Activated naive CD8-positive, alpha-beta T cell treated with anti-CD3 and anti-CD28 coated beads, Interleukin-2, amount 50 U/mL, for 24 hours (primary cell): ENCODE measurements at places on chromosomes 4 and X.

DNA sequence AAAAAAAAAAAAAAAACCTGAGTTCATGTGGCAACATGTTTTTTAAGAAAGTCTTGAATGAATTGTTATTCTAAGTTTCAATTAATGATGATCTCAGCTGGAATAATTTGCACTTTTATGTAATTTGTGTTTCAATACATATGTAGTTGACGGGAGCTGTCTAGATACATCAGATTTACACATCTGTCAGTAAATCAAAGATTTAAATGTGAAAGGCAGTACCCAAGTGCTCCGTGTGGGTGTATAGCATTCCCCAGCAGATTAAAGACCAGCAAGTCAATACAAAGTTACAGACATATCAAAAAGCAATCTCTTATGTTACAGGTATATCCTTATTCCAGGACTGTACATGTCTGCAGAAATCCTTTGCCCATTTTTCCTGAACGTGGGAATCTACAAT lies 35.2 kb downstream of the SYNPO2 start:
- DNase-seq: no peak

GRCh38 chr4:103719830-103720207 lies at the start of gene TACR3:
Gene TACR3, minus strand, starts transcription at chr4:103719985. Its CDS starts 310 bp downstream, at chr4:103719675.
- no peak for DNase-seq

DNA sequence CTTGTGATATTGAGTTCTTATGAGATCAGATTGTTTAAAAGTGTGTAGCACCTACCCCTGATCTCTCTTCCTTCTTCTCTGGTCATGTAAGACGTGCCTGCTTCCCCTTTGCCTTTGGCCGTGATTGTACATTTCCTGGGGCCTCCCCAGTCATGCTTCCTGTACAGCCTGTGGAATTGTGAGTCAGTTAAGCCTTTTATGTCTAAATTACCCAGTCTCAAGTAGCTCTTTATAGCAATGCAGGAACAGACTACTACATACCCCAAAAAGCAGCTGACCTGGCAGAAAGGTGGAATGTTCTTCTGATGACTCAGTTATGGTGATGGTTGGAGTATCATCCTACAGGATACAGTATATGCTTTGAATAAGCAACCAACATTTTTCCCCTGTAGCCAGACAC lies 11.4 kb upstream of the MCUB start:
- DNase-seq: no peak

DNA sequence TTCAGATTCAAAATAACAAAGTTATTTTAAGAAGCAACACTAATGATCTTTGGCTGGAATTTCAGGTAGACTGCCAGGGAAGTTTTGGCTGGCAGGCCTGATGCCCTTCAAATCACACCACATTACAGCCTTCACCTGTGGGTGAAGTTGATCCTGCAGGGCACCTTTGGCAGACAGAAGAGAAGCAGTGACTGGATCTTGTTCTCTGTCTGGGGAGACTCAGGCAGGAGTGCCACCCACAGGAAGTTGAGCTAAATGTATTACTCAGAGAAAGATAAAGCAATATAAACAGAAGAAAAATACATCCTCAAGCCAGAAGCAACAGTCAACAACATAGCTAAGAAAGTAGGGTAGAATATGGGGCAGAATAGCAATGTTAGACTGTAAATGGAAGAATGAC lies 12.8 kb upstream of the CFAP299 start:
- no peak for DNase-seq

GRCh38 chr4:112589206-112589605 lies 47.5 kb downstream of the ZGRF1 start:
- DNase-seq: no peak

DNA sequence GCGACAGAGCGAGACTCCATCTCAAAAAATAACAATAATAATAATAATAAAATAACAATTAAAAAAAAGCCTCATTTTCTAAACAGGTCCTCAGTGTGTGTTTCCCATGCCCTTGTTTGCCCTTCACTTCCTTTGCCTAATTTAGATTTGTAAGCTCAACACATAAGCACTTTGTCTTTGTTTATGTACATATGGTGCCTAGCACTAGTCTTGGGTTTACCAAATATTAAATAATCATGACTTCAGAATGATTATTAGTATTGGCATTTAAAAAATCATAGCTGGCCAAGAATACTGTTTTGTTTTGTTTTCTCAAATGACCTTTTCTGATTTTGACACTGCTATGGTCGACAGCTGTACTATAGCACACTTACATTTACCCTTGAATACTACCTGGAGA lies 6.4 kb upstream of the RAPGEF2 start:
- DNase-seq: no peak

- no peak for DNase-seq
Measured at GRCh38 chrX:20144491-20144890, 2.9 kb upstream of the EIF1AX start.

- DNase-seq: no peak
Measured at GRCh38 chr4:83221897-83222441, 62.6 kb downstream of the COQ2 start.

DNA sequence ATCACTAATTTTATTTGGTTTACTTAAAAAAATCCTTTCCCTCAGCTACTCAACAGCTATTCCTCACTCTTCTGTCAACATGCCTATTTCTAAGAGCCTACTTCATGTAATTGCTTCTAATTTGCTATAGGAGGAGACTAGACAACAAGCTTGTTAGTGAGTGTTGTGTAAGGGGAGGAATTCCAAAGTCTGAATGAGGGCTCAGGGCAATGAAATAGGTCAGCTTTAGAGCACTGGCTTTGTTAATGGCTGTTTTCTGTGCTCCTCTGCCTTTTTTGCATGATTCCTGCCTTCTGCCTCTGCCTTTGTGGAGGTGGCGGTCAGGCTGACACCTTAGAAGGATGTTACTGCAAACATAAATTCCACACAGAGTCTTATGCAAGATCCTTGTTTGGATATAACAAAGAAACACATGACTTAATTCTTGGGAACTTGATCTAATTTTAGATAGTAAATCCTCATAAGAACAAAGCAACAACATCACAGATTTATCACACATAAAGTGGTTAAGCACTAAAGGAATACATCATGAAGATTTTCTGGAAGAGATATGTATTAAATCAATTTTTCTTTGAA lies 15.0 kb upstream of the PAGE1 start:
- DNase-seq: no peak

GRCh38 chr4:2754848-2755819 lies 1.0 kb downstream of the TNIP2 start:
- DNase-seq: no peak

DNA sequence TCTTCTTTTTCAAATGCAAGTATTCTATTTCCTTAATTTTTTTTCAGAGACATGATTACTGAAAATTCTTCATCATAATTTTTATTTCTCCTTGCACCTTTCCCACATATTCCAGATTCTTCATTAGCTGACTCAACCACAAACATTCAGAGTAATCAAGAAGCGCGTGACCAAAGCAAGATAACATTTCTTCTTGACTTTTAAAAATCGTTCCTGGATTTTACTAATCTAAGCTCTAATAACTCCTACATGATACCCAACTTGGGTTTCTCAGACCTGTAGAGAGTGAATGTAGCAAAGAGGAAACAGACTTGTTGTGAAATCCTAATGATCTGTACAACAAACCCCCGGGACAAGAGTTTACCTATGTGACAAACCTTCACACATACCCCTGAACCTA lies 615.0 kb downstream of the TMA16 start:
- no peak for DNase-seq

DNA sequence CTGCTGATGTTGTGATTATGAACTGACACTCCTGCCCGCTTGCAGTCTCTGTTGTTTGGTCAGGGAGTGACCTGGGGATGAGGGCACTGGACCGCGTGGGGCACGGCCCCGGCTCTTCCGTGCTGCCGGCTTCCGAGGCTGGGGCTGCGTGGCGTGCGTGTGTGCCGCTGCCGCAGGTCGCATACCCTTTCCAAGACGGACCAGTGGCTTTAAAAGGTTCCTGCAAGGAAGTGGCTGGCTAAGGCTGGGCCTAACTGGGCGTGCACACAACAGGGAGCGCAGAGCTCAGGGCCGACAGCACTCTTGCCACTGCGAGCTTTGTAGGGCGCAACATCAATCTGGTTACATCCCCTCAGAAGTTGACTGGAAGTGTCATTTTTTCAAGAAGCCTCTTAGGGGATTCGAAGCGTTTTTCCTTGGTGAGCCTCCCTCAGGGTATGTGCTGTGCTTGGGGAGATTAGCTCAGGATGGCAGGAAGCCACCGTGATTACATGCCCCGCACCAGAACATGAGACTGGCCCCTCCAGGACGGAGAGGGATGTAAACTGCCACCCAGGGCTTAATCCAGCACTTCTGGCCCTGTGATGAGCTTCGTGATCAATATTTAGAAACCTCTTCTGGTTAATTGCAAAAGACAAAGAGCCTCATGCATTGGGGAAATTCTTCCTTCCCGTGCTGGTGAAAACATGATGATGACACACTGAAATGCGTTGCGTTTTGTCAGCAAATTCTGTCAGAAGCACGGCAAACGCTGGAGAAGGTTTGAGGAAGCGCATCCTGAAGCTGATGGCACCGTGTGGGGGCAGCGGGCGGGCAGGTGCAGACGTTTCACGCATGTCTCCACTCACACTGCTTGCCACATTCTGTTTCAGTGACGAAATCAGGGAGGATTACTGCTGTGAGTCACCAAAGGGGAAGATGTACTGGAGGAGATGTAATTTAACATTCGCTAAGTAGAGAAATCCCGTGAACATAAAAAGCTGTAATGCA lies 11.1 kb downstream of the MAEA start:
- DNase-seq: no peak
